Metanephros (tissue), 2 donors: ENCODE measurements at places on chromosomes 11 and 22. TPM values are rescaled to one million over a fixed set of nuclear protein-coding genes. Genes with fewer than 3 reads are reported as not detected.

The HBD gene
- 1.3 TPM for total RNA-seq

The GSTP1 gene
- 811 TPM for total RNA-seq

The LARGE2 gene
- total RNA-seq: 14.3 TPM

The CD248 gene
- 49.7 TPM for total RNA-seq

The TTC17 gene
- 135 TPM for total RNA-seq

The CBLIF gene
- 0.53 TPM for total RNA-seq

The SCUBE2 gene
- 13.6 TPM for total RNA-seq

The LSP1 gene
- total RNA-seq: 23.6 TPM

The CABP4 gene
- total RNA-seq: 0.58 TPM

The OR4A16 gene
- not detected for total RNA-seq

The C11orf87 gene
- 0.29 TPM for total RNA-seq

The RCN1 gene
- total RNA-seq: 111 TPM

The C11orf86 gene
- not detected for total RNA-seq

The NEU3 gene
- total RNA-seq: 15.2 TPM

The OR4B1 gene
- not detected for total RNA-seq

The TUB gene
- 20.4 TPM for total RNA-seq

The MS4A4A gene
- total RNA-seq: 7.9 TPM

The CENATAC gene
- 30.3 TPM for total RNA-seq

The PLAAT2 gene
- total RNA-seq: not detected

The CRYBB1 gene
- 0.70 TPM for total RNA-seq

The GAB2 gene
- total RNA-seq: 12.0 TPM

The HEPN1 gene
- not detected for total RNA-seq

The RSF1 gene
- 30.0 TPM for total RNA-seq

The OR8D4 gene
- not detected for total RNA-seq

The MPPED1 gene
- total RNA-seq: 2.5 TPM

The IFTAP gene
- 32.4 TPM for total RNA-seq

The SMTNL1 gene
- 9.8 TPM for total RNA-seq

The MUC6 gene
- total RNA-seq: 5.0 TPM

The FGF19 gene
- total RNA-seq: 0.70 TPM

The CRYBA4 gene
- not detected for total RNA-seq

The ELFN2 gene
- 1.5 TPM for total RNA-seq

The ZNF214 gene
- 7.0 TPM for total RNA-seq

The GTSE1 gene
- 8.6 TPM for total RNA-seq

The C11orf91 gene
- not detected for total RNA-seq

The PPFIBP2 gene
- 49.5 TPM for total RNA-seq

The A4GALT gene
- total RNA-seq: 22.6 TPM

The BTBD18 gene
- not detected for total RNA-seq

The CCDC116 gene
- 0.35 TPM for total RNA-seq

The CYB5R2 gene
- 11.9 TPM for total RNA-seq

The CAPRIN1 gene
- 231 TPM for total RNA-seq

The OR4D5 gene
- total RNA-seq: not detected

The ADM2 gene
- 2.2 TPM for total RNA-seq

The PEX16 gene
- 14.8 TPM for total RNA-seq

The PTS gene
- total RNA-seq: 28.0 TPM

The SUSD2 gene
- 5.3 TPM for total RNA-seq

The FIBIN gene
- 21.3 TPM for total RNA-seq

The OR6T1 gene
- total RNA-seq: not detected

The CCDC188 gene
- total RNA-seq: 0.35 TPM

The SERPING1 gene
- 53.5 TPM for total RNA-seq

The SLC22A8 gene
- total RNA-seq: 10.3 TPM

The SEC14L2 gene
- 2.9 TPM for total RNA-seq

The CRELD2 gene
- 25.7 TPM for total RNA-seq
